Progenitor cell of endocrine pancreas (in vitro differentiated cells): ENCODE measurements at places on chromosomes 11 and 22.

GRCh38 chr22:45905924-45906865 is 70.8 kb downstream of the WNT7B start:
- DNase-seq = no peak

DNA sequence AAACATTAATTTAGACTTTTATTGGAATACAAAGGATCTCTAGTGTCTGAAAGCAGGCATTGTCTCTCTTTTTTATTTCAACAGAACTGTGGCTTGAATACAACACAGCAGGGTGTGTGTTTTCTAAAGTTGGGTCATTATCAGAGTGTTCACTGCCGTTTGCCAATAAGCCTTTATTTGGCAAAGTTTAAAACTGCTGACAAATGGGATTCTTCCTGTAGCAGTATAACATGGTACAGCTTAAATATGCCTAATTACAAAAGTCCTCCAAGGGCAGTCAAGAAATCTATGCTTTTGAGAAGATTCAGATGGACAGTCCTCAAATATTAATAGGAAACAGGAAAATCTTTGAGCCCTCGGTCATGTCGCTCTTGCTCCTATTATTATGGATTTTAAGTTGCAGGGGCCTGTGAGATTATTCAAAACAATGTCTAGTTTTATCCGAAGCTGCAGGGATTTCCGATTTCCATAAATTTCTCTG is 199.9 kb downstream of the MAML2 start:
- no peak for DNase-seq

GRCh38 chr11:59756845-59757244 is 1.7 kb downstream of the STX3 start:
- no peak for DNase-seq

GRCh38 chr11:27124514-27125264 is 84.1 kb downstream of the BBOX1 start:
- no peak for DNase-seq

DNA sequence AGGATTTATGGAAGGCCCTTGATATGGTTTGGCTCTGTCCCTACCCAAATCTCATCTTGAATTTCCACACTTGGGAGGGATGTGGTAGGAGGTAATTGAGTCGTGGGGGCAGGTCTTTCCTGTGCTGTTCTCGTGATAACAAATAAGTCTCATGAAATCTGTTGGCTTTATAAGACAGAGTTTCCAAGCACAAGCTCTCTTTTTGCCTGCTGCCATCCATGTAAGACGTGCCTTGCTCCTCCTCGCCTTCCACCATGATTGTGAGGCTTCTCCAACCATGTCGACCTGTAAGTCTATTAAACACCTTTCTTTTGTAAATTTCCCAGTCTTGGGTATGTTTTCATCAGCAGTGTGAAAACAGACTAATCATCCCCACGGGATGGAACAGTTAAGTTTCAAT is 557.2 kb upstream of the ISX start:
- no peak for DNase-seq

- DNase-seq = no peak
Observed at GRCh38 chr11:8298801-8299786, 35.4 kb upstream of the LMO1 start.

DNA sequence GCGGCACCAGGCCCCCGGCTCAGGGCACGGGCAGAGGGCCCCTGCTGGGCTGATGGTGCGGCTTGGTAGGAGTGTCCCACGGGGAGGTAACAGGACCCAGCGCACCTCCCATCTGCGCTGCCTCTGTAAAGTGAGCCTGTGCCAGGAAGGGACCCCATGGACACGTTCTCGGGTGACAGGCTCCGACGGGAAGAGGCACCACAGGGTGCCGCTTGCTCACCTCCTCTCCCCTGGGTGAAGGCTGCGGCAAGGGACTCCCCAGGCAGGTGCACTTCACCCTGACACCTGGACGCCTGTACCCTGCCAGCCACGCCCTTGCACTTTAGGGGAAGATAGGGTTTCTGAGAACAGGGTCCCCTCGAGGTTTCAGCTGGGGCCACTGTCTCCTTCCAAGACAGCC is 48.1 kb downstream of the SHANK2 start:
- DNase-seq = no peak

DNA sequence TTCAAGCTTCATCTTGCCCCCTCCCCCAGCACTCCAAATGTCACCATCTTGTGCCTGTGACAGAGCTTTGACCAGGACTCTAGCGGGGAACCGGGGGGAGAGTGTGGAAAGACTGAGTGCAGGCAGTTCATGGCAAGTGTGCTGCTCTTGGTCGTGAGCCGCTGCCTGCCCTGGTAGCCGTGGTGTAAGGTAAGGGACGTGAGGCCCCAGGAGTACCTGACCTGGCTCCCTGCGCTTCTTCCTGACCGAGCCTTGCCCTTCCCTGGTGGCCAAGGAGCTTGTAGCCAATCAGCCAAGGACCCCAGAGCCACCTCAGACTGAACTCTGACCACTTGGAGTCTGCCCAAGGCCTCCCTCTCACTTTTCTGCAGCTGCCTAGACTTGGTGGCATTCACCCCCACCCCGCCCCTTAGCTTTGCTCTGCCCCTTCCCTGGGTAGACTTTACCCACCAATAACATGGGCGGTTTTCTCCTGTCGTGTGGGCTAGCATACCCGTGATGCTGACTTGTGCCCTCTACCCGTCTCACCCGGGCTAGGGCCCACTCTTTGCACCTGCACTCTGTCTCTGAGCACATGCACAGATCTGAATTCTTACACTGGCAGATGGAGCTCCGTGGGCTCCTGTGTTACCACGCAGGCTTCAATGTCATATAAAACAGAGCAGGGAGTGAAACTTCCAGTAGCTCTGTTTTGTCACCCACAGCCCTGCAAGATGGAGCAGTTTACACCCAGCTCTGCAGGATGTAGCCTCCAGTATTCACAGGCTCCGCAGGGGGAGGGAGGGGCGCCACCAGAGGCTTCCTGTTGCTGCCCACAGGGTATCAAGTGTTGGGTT is 1.5 kb downstream of the DGKZ start:
- no peak for DNase-seq

DNA sequence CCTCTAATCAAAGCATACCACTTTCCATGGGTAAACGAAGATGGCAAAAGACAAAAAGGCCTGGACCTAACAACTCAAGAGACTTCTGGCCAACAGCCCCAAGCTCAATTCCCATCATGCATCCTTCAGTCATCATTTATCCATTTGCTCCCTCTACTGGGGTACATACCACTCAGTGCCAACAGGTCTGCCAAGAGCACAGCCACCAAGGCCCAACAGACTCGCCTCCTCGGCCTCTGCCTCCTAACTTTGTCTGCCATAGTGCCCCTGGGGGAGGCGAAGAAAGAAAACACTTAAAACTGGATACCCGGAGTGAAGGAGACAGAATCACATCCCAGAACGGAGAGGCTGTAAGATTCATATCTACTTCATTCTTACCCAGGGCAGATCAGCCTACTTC is 1.1 kb downstream of the HYOU1 start:
- no peak for DNase-seq

- DNase-seq = no peak
Observed at GRCh38 chr11:43243927-43244326, 67.9 kb upstream of the API5 start.

GRCh38 chr22:36702842-36703215 is 723 bp downstream of the CACNG2 start:
- DNase-seq = no peak

DNA sequence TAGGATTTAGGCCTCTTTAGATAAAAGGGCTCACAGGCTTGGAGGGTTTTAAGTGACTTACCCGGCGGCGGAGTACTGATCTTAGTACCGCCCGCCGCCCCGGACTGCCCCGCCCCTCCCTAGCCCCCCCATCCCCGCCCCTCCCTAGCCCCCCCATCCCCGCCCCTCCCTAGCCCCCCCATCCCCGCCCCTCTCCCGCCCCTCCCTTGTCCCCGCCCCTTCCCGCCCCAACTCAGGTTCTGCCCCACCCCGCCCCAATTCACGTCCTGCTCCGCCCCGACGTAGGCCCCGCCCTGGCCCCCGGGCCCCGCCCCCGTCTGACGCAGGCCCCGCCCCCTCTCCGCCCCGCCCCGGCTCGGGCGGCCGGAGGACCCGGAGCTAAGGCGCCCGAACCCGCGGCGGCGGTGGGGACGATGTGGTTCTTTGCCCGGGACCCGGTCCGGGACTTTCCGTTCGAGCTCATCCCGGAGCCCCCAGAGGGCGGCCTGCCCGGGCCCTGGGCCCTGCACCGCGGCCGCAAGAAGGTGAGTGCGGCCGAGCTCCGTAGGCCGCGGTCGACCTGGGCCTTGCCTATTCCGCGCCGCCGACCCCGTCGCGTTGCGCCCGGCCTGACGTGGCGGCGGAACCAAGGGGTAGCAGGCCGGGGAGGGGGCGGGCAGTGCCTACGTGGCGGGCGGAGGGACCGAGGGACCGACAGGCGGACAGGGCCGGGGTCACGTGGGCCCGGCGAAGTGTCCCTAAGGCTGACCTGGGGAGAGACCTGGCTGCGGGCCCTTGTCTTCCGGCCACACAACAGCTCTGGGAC is at the start of gene SCYL1:
SCYL1 (plus strand) TSS at position 343 of the 805 bp plus-strand sequence; CDS start at position 414, 71 bp downstream.
- peak; percentile 61 for DNase-seq

- no peak for DNase-seq
Observed at GRCh38 chr11:7651140-7651551, 22.2 kb downstream of the CYB5R2 start.
